ENCODE measurements at places on chromosomes 3 and 15.
A peak's percentile ranks its signal among the peaks of the same experiment; 100 is the strongest.

DNA sequence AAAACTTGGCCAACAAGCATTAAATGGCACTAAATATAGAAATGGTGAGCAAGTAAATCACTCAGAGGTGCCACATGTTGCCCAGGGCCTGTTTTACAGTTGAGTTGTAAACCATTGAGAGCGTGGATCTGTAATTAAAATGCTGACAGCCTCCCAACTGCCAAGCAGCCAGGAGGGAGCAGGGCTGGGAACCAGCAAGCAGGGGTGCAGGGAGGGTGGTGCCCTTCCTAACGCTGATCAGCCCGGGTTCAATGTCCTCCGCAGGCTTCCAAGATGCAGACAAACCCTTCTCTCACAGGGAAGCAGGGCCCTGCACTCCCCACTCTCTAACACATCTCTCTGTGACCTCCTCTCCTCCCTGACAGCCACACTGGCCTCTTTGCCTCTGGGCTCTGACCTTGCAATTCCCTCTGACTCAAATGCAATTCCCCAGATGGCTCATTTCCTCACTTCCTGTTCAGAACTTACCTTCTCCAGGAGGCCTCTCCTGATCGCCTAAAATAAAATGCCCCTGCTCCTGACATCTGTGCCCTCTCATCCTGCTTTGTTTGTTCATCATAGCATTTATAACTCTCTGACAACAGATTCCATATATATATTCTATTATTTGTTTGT lies 40.0 kb downstream of the WNT7A start:
- DNase-seq = no peak

DNA sequence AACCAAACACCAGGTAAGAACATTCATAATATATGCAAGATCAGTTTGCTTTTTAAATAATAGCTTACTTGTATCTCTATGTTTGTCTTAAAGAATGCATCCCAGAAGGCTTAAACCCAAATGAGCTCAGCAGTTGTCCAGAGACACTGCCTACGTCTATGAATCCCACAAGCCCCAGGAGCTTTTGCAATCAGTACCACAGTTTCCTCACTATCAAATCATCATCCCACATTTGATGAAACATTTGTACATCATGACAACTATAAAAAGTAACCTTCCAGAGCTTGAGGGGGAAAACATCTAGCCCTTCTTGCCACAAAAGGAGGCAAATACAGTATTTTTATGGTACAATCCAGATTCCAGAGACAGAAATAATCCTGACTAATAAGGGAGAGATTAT lies 63.7 kb downstream of the ATP8B4 start:
- DNase-seq = no peak

DNA sequence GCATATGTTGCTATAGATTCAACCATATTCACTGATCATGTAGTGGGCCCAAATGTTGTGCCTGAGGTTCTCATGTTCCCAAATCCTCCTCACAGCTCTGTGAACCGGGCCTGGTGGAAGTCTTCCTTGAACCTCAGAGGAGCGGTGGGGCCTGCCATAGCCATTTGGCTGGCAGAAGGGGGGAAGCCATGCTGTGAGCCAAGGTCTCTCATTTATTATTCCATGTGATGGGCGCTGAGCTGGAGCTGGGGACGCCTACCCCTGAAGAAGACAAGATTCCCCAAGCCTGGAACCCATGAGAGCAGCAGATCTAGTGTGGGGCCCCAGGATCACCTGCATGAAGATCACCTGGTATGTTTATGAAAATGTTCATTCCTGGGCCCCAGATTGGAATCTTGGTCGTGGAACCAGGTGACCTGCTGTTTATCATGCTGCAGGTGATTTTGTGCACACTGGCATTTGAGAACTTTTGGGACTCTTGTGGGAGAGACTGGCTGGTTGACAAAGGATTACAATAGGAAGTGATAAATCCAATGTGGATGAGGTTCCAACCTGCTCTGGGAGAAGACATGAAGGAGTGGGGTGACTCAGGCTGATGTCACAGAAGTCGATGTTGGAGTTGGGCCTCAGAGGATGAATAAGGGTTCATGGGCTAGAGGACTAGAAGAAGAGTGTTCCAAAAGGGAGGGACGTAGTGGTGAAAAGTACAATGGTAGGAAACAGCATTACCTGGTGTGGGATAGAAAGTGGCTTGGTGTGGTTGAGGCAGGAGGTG lies 102.1 kb downstream of the ASB7 start:
- no peak for DNase-seq

DNA sequence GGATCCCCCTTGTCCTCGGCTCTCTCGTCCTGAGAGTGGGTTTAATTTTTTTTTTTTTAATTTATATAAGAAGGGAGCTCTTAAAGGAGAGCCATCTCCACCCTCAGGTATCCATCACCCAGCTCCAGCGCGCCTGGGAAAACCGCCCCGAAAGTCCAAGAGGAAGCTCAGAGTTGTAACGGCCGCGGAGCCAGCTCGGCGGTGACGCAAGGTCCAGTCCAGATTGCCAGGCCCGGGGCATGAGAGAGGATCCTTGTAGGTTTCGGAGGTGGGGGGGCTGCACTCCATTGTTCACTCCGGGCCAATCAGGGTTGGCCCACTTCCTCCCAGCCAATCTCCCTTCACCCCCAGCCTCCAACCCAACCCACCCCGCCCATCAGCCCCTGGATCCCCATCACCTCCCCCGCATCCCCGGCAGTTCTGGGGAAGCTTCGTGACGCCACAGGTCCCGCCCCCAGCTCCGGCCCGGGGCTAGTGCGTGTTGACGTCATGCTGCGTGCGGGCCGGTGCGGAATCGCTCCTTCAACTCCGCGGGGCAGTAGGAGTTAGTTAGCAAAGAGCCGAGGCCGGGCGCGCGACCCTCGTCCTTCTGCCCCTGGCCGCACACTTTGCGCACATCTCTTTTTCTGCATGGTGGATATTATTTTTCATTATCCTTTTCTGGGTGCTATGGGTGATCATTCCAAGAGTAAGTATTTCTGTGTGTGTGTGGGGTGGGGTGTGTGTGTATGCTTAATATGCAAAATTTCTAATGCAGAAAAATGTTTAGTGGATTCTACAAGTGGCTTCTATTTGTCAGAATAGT lies at the start of gene ISL2:
Gene ISL2, plus strand, starts transcription at position 520 of the 805 bp plus-strand sequence. Its CDS starts 111 bp downstream, at position 631.
- peak; percentile 66 for DNase-seq

DNA sequence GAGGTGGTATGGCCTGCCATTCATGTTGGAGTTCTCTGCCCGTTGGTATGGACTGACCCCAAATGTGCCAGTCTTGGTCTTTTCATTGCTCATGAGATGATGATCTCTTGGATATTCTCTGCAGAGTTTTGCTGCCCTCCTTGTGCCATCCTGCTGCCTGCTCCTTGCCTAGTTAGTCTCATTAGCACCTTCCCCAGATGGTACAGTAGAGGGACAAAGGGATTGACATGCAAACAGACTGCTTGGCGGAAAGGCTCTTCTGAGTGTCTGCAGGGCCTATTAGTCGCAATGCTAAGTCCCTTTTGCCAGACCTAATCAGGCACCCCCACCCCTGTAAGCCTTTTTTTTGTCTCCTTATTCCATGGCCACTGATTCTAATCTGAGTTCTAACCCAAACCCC lies 90.6 kb downstream of the ARNT2 start:
- no peak for DNase-seq

- peak; percentile 68 for DNase-seq
These were observed 57.6 kb upstream of the SLC6A11 start for GRCh38 chr3:10758304-10759037.

All from right lobe of liver (tissue), 6 donors.